ENCODE measurements at places on chromosomes 11 and 22.

GRCh38 chr11:2209900-2210321 lies 38.3 kb upstream of the TH start:
- peak; percentile 18 for DNase-seq

DNA sequence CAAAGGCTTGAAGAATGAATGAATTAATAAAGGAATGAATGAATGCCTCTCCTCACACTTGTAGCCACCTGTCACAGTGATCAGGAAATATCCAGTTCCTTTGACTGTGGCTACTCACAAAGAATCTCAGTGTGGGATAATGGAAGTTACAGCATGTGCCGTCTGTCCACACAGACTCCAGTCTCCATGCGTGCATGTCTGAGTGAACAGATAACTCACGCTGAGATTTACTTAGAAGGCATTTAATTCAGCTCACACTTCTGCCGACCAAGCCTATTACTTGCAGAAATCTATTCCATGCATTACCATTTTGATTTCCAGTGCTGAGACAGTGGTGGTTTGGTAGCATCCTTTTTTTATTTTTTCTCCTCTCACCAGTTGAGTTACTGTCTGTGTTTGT lies 32.3 kb upstream of the HMGXB4 start:
- DNase-seq, result no peak

GRCh38 chr22:42310291-42311015 lies 40.0 kb upstream of the TCF20 start:
- DNase-seq, result no peak

DNA sequence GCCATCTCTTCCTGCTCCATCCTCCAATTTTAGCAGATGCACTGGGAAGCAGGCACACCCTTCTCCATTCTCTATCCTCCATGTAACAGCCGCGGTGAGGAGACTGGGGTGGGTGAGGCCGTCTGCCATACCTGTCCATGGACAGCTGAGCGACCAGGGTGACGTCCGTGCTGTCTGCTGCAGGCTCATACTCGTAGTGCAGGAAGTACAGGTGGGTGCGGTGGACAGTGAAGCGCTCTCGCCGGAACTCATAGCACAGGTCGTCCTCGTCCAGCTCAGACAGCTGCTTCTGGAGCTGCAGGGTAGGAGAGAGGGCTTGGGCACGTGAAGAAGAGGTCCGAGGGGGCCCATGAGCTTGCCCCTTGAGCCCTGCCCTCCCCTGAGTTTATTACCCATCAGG lies 257.8 kb upstream of the SYN3 start:
- DNase-seq, result no peak

DNA sequence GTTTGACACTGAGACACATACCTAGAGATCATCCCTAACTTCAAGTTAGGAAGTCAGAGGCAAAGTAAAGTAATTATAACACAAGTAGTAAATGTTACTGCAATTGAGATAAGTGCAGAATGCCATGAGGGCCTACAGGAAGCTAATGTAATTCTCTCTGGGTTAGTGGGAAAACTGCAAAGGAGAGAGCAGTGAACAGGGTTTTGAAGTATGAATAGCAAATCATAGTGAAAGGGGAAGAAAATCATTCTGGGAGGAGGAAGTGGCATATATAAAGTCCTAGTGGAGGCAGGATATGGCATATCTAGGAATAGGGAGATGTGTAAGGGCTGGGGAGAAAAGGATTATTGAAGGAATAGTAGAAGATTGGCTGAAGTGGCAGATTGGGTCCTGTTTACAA lies 27.9 kb downstream of the RNF169 start:
- no peak for DNase-seq

GRCh38 chr11:20647976-20648565 lies 21.3 kb upstream of the NELL1 start:
- DNase-seq, result no peak

DNA sequence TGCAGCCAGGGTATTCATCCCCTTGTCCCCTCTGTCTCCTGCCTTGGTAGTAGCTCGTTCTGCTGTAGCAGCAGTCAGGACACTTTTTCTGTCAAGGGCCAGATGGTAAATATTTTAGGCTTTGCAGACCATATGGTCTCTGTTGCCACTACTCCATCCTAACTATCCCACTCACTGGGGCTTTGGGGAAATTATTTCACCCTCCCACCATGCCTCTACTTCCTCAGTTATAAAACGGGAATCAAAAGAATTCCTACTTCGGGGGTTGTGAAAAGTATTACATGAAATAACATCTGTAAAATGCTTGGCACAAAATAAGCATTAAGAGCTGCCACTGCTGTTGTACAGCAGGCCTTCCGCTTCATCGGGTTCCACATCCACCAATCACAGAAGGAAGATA lies 89.9 kb upstream of the LDLRAD3 start:
- no peak for DNase-seq

DNA sequence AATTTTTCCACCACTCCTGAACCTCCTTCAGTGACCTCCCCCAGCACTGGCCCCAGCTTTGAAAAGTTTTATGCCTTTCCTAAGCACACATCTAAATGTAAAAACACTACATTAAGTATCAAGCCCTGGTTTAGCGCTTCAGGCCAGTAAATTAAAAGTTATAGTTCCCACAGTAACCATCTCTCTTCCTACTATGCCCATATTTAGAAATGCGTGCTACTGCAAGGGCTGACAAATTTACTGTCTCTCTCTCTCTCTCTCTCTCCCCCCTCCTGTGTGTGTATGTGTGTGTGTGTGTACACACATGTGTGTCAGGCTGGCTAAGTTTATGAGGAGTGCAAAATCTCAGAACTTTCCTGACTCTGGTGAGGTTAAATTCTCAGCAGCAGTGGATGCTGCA lies 231.4 kb downstream of the LARGE1 start:
- DNase-seq, result no peak

DNA sequence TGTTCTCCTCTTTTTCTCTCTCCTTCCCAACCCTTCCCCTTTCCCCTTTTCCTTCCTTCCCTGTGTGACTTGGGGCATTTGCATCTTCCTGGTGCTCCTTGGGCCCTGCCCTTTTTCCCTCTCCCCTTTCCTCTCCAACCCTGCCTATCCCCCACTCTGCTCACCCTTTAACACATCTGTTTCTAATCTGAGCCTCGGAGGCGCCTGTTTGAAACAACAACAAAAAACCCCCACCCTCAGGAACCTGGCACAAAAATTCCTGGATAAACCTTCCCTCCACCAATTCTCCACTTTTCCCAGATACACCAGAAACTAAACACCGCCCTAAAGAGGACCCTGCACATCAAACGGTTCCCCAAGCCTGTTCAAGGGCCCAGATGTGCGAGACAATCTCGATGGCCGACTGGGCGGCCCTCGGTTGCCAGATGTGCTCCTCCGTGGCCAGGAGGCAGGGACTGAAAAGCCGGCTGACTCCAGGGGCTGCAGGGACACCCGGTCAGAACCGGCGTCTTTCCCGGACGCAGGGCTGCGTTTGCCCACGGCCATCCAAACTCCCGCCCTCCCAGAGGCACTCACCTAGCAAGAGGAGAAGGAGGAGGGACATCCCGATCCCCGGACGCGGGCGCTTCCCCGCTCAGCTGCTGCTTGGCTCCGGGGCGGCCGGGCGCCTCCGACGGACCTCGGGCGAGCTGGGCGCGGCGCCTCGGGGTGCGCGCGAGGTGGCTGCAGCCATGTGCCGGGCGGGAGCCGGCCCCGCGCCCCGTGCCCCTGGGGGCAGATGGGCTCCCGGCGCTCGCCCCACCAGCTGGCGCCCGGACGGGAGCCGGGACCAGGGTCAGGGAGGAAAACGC lies 486 bp downstream of the CLMP start:
- peak; percentile 32 for DNase-seq

DNA sequence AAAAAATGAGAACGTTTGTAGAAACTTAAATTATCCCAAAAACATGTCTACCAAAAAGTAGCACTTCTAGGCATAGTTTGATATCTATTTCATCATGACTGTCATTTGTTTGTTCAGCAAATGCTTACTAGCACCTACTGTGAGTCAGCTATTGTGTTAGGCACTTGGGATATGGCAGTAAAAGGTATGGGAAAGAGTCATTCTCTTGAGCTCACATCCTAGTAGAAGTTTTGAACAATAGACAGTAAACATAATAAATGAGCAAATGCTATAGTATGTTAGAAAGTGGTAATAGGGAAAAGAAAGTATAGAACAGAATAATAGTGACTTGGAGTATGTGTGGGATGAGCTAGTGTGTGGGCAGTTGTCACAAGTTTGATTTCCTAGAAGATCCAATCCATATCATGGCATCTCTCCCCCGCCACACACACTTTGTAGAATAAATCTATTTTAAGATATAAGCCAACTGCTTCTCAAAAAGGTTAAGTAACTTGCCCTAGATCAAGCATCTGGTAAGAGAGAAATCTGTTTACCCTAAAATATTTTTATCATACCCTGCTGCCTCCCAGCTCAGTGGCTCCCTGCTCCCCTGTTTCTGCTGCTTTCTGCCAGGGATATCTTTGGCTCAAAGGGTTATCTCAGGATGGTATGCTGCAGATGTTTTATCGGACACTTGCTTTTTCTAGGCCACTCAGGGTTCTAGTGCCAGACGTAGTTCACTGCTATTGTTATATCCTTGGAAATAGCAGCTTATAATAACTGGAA lies 129.7 kb downstream of the NCAM1 start:
- no peak for DNase-seq

DNA sequence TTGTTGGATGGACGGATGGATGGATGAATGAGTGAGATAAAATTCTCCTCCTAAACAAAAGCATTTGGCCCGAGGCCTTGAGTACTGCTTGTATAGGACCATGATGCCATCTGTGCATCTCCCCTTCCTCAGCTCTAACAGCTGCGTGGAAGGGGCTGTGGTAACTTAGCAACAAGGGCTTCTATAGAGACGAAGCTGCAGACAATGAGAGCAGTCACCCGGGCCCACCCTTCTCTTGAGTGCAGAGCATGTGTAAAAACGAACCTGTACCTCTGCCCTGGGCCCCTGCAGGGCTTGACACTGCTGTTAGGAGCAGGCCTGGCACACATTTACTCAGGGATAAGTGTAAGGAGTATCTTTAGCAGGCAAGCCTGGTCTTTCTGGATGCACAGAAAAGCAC lies 391.5 kb downstream of the CADM1 start:
- DNase-seq, result no peak

DNA sequence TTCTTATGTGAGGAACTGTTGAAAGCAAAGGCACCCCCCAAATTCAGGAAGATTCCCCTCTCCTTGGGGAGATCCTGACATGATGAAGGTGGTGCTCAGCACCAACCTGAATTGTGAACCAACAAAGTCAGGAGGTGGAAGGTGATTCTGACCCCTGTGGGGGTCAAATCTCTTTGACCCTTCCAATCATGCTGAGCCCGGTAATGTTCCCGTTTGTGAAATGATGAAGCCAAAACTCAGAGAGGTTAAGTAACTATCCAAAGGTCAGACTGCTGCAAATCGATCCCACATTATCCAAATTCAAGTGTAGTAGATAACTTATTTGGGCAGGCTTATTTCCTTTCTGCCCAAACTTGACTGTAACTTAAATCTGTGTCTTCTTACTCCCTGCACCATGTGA lies 19.1 kb downstream of the SERPING1 start:
- no peak for DNase-seq

GRCh38 chr11:75440960-75441803 lies 8.2 kb upstream of the KLHL35 start:
- DNase-seq, result no peak

DNA sequence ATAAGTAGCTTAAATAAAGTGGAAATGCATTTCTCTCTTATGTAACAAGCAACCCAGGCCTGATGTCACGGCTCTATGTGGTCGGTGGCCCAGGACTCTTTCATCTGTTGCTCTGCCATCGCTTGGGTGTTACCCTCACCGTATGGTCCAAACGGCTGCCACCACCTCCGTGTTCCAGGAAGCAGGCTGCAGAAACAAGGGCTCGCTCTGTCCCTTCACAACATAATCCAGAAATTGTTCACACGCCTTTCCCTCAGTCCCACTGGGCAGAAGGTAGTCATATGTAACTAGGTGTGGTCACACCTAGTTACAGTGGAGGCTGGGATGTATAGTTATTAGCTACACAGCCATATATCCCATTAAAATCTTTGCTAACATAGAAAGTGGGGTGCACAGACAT lies 421.0 kb downstream of the SOX6 start:
- DNase-seq, result no peak

DNA sequence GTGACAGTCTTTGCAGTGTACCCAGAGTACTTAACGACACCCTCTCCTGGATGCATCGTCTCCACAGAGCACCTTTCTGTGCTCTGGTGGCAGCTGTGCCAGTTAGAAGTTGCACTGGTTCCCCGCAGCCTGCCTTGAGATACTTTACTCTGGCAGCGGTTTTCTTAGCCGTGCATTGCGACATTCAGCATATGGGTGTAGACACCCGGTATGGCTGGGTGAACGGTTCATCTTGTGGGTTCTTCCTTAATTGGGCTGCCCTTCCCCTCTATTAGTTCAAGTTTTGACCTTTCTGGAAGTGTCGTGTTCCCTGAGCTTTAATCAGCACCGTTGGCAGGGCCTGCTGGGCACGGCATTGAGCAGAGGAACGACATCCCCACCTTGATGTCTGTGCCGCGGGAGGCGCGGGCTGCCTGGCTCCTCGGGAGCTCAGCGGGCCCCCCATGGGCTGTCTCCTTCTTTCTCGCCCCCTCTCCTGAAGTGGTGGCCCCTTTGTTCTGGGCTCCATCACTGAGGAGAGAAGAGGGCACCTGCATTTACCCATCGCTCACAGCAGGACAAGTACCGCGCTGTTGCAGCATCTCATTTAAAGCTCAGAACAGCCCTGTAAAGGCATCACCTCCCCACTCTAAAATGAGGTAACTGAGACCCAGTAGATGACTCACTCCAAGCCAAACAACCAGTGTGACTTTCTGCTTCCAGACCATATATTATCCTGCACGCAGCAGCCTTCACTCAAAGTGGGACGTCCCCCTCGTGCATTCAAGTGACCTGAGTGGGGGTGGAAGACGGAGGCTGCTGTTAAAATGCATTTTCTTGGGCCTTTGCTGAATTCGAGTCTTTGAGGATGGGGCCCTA lies 13.3 kb downstream of the FAM83F start:
- no peak for DNase-seq

DNA sequence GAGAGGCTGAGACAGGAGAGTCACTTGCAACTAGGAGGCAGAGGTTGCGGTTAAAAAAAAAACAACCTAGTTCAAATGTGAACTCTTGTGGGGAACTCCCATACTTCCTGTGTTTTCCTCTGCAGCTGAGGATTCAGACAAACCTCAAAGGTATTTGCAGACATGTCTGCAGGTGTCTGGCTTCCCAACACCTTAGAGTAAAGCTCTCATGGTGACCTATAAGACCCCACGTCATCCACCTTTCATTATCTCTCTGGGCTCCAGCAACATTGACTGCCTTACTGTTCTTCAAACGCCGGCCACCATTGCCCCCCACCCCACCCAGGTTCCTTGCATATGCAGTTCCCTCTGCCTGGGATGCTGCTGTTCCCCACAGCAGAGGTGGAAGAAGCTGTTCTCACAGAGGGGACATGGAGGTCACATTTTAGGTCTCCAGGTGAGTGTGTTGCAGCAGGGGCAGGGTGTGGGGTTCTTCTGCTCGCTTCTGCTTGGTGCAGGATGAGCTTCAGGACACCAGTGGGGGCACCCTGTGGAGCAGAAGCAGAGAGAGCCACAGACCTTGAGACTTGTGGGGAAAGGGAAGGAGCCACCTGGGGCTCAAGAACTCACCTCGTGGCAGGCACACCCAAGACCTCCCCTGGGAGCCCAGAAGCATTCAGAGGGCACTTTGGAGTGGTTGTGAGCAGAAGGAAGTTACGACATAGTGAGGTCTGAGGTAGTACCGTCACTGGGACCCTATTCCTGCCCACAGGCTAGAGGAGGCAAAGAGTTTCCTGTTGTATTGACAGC lies 203.2 kb downstream of the CSNK2A3 start:
- DNase-seq, result peak; percentile 53

Data from activated T-cell treated with anti-CD3 and anti-CD28 coated beads, Interleukin-2, amount 50 U/mL, for 24 hours (primary cell).